AG20443 (cell line): ENCODE measurements at places on chromosomes 12 and 14.

- DNase-seq = peak; percentile 47
These were observed 214.1 kb downstream of the DUSP6 start for GRCh38 chr12:89138048-89138852.

DNA sequence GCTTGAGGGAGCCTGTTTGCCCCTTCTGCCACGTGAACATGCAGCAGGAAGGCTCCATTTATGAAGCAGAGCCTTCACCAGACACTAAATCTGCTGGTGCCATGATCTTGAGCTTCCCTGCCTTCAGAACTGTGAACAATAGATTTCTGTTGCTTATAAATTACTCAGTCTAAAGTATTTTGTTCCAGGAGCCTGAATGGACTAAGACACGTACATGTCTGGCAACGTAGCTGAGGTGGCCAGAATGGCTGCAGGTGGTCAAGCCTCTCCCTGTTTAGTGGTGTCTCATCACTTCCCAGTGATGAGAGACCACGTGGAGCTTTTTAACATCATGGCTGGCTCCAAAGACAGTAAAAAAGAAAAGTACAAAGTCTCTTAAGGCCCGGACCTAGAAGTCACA is 32.2 kb upstream of the SLC38A2 start:
- DNase-seq = no peak

GRCh38 chr14:93051600-93052546 is 63.9 kb downstream of the ITPK1 start:
- no peak for DNase-seq

DNA sequence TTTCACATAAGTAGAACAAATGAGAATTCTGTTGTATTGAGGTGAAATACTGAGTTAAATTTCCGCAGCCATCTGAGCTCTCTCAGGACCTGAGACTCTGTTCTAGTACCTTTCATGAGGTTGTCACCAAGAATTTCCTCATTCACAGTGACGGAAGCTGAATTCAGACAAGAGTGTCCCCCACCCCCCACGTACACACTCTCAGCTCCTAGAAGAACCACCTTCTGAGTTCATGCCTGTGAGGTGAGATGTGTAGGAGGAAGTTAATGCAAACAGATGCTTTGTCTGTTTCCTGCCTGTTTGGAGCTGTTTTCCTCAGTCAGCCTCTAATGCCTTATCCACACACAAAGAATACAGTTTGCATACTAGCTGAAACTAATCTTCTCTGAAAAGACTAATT is 18.2 kb downstream of the BICDL1 start:
- DNase-seq = no peak

- no peak for DNase-seq
These were observed 2.1 kb downstream of the RNF10 start for GRCh38 chr12:120536064-120536791.

- DNase-seq = no peak
These were observed 114.4 kb upstream of the EGLN3 start for GRCh38 chr14:34065236-34065635.

GRCh38 chr12:13404631-13405473 is 208.3 kb downstream of the EMP1 start:
- DNase-seq = no peak

- peak; percentile 96 for DNase-seq
These were observed 117.6 kb downstream of the SCARB1 start for GRCh38 chr12:124745891-124746570.
